A172 (cell line): ENCODE measurements at places on chromosomes 3 and 15. TPM values are rescaled to one million over a fixed set of nuclear protein-coding genes. Genes with fewer than 3 reads are reported as not detected.

DNA sequence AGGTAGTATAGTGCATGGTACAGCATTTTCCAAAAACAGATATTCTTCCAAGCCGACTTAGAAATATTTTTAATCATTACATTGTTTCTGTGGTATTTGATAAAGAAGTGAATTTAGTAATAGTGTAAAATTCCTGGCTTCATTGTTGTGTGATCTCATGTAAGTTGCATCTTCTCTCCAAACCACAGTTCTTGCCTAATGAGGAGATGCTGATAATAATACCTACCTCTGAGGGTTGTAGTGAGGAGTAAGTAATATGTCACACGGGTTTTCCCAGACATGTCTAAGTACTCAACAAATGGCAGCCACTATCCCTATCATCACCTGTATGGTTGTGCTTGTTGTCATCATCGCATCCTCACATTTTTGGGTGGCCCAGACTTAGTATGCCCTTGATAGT, 167.3 kb downstream of the SLCO3A1 start:
- DNase-seq, result no peak

DNA sequence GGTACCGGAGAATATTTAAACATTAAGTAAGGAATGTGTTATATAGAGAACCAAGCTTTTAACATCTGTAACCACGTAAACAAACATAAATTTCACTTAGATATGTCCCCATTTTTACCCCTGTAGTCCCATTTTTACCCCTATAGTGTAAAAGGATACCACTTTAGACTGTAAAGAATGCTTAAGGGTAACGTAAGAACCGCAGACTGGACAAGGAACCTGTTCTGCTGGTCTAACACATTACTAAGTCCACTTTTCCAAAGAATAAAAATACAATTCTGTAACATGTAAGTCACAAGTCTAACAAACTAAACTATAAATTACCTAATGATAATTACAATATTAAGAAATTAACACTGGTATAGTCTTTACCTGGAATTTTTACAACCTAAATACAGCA, 2.9 kb downstream of the SLC12A6 start:
- no peak for DNase-seq

DNA sequence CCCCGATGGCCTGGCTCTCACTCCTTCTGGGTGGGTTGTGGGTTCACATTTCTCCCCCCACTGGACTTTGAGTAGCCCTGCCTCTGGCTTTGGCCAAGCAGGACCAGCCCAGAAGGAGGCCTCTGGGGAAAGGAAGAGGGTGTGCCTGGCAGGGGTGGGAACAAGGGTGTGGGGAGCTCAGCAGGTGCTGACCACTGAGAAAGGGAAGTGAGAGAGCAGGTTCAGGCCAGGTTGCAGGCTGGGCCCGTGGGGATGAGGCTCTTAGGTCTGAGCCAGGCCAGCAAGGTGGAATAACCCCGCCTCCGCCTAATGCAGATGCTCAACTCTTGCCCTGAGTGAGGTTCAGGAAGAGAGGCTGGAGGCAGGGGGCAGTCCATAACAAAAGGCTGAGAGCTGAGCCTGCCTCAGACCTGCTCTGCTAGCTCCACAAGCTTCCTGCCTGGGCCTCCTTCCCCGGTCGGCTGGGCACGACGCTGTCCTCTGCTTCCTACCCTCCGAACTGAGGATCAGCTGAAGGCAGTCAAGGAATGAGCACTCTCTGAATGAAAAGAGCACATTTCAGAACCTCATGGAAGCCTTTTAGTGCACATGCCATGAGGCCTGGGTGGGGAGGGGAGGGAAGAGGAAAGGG, 82.7 kb downstream of the TLE3 start:
- DNase-seq, result no peak

DNA sequence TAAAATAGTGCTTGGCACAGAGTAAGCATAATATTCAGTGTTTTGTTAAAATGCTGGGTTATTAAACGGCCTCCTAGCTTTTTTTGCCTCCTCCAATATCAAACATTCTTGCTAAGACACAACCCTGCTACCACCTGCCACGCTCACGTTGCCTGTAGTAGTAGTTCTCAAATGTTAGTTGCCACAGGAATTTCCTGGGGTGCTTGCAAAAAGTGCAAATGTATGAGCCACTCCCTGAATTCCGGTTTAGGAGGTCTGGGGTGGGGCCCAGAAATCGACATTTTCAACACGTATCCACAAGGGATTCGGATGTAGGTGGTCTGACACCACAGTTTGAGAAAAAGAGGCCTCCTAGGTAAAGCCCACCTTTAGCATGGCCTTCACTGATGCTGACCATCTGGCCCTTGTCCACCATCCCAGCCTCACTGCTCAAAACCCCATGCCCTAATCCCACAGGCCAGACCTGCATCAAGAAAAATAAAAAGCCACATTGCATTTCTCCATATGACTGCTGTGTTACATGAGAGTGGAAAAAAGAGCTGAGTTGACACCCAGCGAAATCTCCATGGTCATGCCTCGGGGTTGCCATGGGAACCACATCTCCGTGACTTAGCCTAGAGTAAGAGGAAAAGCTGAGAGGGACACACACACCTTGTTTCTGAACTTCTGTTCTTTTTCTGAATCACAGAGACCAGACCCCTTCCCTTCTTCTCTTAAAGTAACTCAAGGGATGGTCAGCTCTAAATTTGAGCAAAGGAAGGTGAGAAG, 116.4 kb upstream of the HES1 start:
- no peak for DNase-seq

DNA sequence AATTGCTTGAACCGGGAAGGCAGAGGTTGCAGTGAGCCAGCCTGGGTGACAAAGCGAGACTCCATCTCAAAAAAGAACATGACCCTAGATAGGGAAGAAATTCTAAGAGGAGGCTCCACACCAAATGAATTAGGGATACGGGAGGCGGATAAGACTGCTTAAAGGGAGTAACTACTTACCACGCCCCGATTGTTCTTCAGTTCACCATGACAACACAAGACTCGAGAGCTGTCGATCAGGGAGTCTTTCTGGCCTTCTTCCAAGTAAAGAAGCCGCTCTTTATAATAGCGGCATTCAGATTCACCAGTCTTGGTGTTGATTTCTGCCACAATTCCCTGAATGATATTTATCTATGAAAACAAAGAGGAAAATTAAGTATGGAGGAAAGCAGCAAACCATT, 53.9 kb upstream of the TASOR start:
- no peak for DNase-seq

GRCh38 chr3:45965653-45966052, 22.4 kb downstream of the CXCR6 start:
- no peak for DNase-seq

GRCh38 chr15:88069561-88069960, 187.0 kb downstream of the NTRK3 start:
- DNase-seq, result no peak

IL5RA gene
- not detected in 2 replicates for total RNA-seq

C3orf85 gene
- not detected in 2 replicates for total RNA-seq

CA12 gene
- 0.45 and 1.3 TPM in 2 replicates for total RNA-seq

PTX3 gene
- total RNA-seq, result 151 and 207 TPM in 2 replicates

PLA2G4D gene
- not detected in 2 replicates for total RNA-seq
